ENCODE measurements at places on chromosomes 7 and 10.

DNA sequence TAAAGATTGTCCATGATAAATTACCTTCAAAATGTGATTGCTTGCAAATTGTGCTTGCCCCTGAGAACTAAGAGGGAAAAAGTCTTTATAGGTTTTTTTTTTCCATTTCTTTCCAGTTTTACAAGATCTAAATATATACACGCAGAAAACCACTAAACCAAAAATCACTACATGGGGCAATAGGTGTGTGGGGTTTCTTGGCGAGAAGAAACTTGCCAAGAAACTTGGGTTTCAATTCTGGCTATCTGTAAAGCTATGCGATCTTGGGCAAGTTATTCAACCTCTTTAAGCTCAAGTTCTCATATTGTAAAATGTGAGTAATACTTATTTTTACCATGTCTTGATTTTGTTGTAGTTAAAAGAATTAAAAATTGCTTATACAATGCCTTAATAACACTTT lies 17.0 kb downstream of the CUBN start:
- DNase-seq, result no peak

DNA sequence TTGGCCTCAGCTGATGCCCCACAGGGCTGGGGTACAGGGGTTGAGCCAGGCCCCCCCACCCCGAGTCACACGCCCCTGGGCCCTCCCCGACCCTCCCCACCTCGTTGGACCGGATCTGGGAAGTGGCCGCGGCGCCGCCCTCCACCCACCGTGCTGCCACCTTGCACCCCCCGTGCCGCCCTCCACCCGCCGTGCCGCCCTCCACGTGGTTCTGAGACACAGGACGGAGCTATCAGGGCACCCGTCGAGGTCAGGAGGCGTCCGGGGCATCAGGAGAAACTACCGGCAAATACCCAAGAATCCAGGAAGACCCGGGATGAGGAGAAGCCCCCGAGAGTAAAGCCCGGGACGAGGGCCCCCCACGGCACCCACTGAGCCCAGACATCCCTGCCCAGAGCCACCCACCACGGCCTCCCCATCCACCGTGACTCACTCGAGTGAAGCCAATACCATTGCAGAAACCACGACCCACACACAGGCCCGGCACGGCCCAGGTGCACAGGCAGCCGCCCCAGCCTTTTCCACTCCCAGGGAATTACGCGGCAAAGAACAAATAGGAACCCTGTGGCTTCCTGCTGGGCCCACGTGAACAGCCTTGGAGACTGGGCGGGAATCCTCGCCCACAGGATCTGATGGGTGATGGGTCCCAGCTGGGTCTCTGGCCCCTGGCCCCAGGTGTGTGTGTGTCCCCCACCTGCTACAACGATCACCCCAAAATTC lies 34.0 kb downstream of the ADAP1 start:
- no peak for DNase-seq

DNA sequence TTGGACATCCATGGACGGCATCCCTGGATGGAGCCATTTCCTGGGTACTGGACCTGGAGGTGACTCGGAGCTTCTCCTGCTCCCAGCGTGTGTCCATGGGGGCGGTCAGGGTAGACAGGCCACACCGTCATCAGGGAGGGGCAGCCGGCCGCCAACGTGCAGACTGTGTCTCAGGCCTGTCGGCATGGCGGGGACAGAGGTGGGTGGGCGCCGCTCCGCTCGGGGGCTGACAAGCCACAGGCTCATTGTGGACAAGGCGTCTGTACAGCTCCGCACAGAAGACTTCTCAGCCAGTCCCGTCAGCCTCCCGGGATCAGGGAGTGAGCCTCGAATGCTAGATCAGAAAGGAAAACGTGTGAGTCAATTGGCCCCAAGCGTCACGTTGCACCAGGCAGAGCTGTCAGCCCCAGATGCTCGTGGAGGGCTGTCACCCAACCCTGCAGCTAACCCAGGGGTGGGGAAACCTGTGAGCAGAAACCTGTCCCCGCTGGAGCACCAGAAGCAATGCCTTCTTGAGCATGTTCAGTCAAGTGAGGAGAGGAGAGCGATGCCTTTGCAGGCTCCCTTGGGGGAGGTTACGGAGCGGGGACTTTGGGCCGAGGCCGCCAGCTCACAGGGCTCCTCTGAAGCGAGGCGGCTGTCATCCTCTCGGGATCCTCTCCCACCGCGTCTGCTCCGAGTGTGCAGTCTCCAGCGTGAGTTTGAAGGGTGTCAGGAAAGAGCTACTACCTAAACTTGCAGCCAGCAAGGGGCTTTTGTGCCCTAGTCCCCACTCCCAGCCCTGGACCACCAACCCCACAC lies 16.0 kb upstream of the DPYSL4 start:
- no peak for DNase-seq

- no peak for DNase-seq
Observed at GRCh38 chr10:31303212-31303611, 15.8 kb upstream of the ZEB1 start.

- no peak for DNase-seq
Observed at GRCh38 chr7:81138870-81139269, 220.0 kb upstream of the SEMA3C start.

DNA sequence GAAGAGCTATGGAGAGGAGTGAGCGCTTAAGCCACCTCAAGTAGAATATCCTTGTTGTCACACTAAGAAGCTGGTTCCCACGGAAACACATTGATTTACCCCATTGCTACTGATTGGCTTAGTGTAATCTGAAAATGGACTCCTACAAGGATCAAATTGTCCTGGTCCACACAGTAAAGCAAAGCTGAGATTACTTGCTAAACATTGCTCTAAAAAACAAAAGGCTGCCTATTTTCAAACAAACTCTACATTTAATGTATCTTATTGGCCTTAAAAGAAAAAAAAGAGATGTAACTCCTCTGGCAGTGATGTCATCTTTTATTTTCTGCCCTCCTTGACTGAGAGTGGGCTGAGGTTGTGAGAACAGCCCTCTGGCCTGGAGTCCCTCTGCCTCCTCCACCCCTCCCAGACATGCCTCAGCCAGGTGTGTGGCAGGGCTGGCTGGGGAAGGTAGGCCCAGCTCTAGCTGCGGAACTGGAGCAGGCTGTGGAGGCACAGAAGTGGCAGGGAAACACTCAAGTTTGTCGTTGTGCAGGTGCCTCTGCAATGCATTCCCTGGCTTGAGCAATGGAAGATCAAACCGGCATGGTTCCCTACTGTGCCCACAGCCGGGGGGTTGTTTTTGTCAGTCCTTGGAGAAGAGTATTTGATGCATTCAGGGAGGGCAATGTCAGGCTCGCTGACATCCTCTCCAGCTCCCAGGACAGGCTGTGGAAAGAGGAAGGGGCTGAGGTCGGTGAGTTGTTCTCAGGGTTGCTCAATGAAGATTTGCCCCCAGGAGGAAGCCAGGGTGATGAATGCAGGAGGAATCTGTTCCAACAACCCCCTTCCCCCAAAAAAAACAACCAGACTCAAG lies 9.1 kb downstream of the KLF6 start:
- DNase-seq, result peak; percentile 19

DNA sequence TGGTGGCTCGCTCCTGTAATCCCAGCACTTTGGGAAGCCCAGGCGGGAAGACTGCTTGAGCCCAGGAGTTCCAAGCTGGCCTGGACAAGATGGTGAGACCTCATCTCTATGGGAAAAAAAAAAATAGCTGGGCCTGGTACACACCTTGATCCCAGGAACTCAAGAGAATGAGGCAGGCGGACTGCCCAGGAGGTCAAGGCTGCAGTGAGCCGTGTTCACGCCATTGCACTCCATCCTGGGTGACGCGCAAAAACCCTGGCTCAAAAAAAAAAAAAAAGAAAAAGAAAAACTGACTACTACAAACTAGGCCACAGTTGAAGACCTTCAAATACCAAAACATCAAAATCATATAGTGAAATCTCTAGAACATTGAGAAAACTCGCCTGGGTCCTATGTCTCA lies 3.9 kb downstream of the BRAT1 start:
- DNase-seq, result no peak

- no peak for DNase-seq
Observed at GRCh38 chr7:145168427-145168826, 332.6 kb upstream of the TPK1 start.

GRCh38 chr10:48575901-48576300 lies 29.0 kb downstream of the ARHGAP22 start:
- no peak for DNase-seq

GRCh38 chr10:77801474-77802161 lies 124.9 kb downstream of the DLG5 start:
- DNase-seq, result no peak

- DNase-seq, result no peak
Observed at GRCh38 chr10:49387071-49387470, 8.8 kb downstream of the DRGX start.

DNA sequence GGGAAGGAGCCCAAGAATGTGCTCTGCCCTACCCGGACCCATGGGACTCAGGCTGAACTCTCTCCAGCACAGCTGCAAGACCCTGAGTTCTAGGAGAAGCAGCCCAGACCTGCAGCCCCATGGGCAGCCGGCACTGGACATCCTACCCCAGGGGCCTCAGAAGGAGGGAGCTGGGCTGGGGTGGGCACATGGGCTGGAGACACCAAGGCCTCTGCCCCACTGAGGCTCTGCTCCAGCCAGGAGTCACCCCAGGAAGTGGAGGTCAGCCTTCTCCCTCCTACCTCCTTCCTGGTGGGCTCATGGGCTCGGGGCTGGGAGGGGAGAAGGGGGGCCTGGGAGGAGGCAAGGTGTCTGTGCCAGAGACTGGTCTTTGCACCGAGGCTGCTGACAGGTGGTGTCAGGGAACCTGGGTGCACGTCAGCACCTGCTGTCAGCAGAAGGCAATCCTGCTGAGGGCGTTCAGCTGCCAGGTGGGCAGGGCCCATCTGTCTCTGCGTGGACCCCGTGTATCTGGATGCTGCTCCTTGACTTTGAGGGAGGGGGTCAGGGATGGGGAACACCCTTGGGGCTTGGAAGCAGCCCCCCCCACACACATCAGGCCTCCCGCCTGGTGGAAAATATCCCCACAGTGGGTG lies 95.2 kb downstream of the PDGFA start:
- DNase-seq, result no peak

DNA sequence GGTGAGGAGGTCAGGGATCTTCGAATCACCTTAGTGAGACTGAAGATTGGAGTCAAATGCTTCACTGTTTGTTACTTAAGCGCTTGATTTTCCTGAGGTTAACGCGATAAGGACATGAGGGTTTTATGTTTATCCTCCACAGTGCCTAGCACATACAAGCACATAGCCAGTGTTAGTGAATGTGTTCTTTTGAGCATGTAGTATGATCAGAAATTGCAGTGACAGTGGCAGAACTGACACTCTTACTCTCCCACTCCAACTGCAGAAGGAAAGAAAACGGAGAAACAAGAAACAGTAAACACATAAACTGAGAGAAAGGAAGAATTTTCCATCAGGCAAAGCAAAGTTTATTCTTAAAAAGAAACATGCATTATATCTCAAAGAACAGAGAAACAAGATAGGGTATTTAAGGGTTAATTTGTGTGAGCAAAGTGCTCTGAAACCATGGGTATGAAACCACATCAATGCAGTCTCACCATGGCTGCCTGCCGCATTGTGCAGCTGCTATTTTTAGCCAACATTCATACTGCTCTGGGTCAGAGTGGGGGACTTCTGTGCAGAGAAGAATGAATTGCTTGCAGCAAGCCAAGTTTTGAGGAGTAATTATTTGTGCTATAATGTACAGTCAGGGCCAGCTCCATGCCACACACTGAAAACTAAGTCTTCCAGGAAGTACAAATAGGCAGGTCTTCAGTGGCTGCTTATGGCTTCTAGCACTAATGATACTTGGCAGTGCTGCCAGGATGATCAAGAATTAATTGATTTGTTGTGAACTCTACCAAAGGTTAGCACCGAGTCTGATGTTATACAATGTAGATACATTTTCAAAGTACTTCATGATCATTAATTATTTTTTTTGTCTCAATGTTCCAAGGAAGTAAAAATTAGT lies 152.0 kb downstream of the MACC1 start:
- DNase-seq, result peak; percentile 45

DNA sequence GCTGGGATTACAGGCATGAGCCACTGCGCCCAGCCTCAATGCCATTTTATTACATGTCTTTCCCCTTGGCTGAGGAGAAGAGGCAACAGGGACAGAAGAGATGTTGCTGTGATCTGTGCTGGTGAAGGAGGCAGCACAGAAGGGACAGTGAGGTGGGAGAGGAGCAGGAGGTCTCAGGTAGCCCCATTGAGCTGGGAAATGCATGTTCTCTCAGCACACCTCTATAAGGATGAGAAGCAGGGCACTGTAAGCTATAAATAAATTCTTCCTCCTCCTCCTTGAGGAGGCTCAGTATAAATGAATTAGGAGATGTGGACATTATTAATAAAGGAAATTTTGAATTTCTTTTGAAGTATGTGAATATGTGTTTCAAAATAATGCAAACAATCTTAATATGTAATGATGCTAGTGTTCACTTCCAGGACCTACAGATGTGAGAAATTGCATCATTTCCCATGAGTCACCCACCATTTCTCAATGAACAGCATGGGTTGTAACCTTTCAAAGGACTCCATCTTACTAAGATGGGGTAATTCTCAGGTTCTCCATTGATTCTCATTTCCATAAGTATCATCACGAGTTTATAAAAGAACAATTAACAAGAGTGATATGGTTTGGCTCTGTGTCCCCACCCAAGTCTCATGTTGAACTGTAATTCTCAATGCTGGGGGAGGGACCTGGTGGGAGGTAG lies 88.9 kb upstream of the ODAD2 start:
- peak; percentile 7 for DNase-seq

GRCh38 chr7:123558289-123558874 lies 764 bp upstream of the NDUFA5 start:
- DNase-seq, result no peak

- no peak for DNase-seq
Observed at GRCh38 chr7:90958647-90959046, 305.6 kb upstream of the FZD1 start.

DNA sequence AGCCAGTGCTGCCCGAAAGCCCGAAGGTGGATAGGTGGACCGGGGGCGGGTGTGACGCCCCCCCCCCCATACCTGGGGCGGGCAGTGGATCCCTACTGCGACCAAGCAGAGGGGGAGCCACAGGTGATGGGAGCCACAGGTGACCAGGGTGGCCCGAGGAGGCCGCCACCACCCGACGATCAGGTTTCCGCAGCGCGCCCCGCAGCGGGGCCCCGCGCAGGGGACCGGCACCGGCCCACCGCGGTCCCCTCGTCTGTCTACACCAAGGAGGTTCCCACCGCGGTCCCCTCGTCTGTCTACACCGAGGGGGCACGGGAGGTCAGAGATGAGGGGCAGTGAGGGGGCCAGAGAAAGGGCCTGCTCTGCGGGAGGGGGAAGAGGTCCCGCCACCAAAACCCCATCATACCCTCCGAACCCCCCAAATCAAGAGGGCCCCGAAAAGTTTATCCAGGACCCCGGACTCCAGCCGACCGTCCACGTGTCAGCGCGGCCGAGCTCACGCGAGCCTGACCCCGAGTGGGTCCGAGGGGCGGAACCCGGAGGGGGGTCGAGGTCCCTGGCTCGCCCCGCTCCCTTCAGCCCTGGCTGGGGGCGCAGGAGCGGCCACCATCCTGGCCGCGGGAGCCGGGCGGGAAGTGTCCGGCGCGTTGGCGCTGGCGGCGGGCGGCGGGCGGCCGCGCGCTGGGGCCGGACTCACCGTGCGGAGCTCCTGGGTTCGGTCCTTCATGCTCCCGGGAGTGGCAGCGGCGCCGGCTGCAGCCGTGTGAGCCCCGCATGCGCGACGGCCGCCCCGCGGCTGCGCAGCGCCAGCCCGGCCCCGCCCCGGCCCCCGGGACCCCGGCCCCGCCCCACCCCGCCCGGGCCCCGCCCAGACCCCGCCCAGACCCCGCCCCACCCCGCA lies at the start of gene STX1A:
Gene STX1A, minus strand, starts transcription at position 765 of the 901 bp plus-strand sequence. Its CDS starts 38 bp downstream, at position 727.
- peak; percentile 84 for DNase-seq

GRCh38 chr7:91571601-91572000 lies 307.4 kb downstream of the FZD1 start:
- no peak for DNase-seq
